ENCODE measurements at places on chromosomes 3 and 15.

- no peak for DNase-seq
These were observed 184.8 kb upstream of the BCL6 start for GRCh38 chr3:187930021-187930420.

DNA sequence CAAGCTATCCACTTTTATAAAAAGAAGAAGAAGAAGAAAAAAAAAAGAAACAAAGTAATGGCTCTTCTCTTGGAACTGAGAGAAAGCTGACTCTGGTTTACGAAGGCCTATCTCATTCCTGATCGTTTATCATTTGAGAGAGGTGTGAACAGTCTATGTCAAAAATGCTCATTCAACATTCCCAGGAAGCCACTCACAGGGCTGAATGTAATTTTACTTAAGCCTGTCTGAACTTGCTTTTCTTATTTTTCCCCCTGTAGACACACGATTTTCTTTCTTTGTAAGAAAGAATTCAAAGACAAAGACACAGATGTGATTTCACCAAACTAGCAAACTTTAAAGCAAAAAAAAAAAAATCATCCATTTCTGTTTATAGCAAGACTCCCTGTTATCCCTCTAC is 805.8 kb downstream of the FHIT start:
- no peak for DNase-seq

DNA sequence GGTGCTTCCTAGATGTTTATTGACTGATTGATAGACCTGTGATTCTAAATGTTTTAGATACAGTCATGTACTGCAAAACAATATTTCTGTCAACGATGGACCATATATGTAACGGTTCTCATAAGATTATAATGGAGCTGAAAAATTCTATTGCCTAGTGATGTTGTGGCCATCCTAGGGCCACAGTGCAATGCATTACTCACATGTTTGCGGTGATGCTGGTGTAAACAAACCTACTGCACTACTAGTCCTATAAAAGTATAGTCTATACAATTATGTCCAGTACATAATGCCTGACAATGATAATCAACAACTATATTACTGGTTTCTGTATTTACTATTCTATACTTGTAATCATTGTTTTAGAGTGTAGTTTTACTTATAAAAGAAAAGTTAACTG is 46.8 kb downstream of the CHST2 start:
- no peak for DNase-seq

DNA sequence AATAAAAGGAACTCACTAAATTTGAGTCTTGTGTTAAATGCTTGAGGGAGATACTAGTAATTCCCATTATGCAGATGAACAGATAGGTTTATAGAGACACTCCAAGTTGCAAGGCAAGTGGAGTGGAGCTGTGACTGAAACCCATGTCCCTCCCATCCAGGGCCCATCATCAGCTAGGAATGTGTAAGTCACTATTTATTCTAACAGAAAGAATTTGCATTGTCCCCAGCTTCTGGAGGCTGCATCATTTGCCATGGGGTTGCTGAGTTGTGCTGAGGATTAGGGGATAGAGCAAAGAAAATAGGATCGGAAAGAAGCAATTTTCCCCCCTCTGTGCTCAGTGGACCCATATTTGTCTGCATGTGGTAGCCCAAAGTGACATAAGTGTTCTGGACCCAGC is 197.4 kb upstream of the RGMA start:
- peak; percentile 17 for DNase-seq

DNA sequence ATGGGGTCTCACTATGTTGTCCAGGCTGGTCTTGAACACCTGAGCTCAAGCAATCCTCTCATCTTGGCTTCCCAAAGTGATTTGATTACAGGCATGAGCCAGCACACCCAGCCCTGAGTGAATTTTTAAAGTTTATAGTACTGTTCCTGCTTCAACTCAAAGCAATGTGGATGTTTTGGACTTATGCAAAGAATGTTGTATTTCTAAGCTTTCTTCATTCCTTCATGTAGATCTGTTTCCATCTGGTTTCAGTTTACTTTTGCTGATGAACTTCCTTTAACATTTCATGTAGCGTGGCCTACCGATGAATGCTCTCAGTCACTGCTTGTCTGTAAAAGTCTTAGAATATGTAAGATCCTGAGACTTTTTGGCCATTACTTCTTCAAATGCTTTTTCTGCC is 23.2 kb downstream of the NRG4 start:
- peak; percentile 31 for DNase-seq

DNA sequence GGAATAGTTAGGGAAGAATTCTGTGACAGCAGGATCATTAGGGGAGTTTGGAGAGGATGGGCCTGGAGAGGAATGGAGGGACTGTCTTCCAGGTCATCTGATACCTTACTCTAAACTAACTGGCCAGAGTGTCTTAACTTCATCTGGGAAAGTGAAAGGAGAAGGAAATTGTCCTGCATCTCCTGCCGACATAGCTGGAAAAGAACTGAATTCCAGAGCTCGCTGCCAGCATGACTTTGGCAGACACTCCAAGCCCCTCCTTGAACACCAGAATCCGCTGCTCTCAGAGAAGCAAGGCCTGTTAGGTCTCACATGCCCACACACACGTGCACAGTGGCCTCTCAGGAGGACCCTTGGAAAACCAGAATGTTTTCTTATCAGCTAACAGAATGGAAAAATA is 10.5 kb downstream of the ABI3BP start:
- DNase-seq, result peak; percentile 67

- no peak for DNase-seq
These were observed 73.2 kb upstream of the ZBED2 start for GRCh38 chr3:111668326-111668725.

DNA sequence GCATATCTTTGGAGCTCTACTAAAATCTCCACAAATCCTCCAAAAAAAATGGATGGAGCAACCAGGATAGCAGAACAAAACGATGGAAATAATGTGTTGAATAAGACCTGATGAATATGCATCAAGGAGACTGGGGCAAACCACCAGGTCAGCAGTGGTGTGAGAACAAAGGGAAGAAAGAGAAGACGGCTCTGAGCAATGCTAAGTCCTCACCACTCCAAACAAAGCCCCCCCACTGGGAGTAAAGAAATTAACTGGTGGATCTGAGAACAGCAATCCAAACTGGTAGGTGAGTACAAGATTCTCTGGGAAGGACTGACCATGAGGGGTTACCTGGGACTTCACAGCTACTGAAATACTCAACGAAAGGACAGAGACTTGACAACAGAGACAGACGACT is 977.3 kb downstream of the TBL1XR1 start:
- no peak for DNase-seq

GRCh38 chr3:127304121-127304744 is 16.4 kb upstream of the PRR20G start:
- no peak for DNase-seq

DNA sequence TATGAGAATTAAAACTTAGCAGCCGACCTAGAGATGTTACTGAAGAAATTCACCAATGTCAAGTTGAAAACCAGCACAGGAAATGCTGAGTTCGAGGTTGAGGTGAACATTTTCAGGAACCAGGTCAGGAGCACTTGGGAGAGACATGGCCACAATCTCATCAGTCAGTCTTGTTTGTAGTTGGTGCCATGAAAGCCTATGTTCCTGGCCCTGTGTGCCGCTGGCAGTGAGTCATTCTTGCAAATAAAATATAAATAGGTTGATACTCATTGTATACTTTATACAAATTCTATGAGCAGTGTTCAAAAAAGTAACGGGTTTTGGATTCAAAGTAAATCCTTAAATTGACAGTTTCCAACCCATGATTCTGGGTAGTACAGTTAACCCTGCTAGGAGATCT is 1.5 kb upstream of the FSIP1 start:
- DNase-seq, result peak; percentile 41

GRCh38 chr3:186620213-186621092 is 7.6 kb downstream of the AHSG start:
- no peak for DNase-seq

GRCh38 chr3:58184982-58185360 is 25.8 kb downstream of the DNASE1L3 start:
- DNase-seq, result no peak

GRCh38 chr3:90055666-90056065 is 948.2 kb downstream of the EPHA3 start:
- no peak for DNase-seq

GRCh38 chr3:138479438-138479863 is 45.0 kb downstream of the ESYT3 start:
- peak; percentile 42 for DNase-seq

DNA sequence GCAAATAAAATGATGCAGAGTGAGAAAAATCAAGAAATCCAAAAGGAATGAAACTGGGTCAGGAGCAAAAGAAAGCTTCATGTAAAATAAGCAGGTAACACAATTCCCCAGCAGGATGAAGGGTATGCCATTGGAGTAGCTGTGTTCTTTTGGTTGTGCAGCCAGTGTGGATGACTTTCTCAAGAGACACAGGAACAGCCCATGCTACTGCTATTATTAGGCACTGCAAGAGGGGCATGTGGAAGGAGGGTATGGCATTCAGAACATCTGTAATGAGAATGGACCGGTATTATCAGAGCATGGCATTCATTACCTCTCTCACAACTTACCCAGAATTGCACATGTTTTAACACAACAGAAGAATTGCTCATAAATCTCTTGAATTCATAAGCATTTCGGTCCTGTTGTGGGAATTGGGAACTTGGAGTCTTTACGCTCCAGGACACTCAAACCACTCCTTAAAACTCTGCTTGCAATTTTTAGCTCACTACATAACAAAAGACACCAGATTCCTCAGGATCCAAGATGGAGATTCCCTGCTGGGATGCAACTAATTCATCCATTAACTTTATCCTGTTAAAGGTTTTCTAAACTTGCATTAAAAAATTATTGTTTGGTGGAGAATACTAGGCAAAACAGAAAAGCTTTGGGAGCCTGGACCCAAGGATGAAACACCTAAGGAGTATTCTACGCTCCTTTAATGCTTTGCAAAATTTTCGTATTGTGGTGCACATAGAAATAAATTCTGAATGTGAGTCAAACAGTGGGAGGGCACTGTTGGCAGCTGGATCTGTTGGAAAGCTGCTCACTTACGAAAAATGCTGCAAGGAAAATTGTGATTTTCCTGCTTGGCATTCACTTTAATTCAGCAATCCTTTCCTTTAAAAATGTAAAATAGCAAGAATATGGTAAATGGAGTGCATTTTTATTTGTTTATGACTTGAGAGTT is 34.6 kb upstream of the CDIN1 start:
- no peak for DNase-seq

Data from fibroblast of skin of right biceps (primary cell).